ENCODE measurements at places on chromosomes 7 and 10.

DNA sequence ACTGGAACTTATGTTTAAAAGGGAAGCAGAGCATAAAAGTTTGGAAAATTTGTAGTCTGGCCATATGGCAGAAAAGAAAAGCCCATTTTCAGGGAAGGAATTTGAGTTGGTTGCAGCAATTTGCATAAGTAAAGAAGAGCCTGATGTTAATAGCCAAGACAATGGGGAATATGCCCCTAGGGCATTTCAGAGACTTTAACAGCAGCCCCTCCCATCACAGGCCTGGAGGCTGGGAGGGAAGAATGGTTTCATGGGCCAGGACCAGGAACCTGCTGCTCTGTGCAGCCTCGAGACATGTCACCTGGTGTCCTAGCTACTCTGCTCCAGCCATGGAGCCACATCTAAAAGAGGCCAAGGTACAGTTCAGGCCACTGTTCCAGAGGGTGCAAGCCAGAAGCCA is 35.3 kb downstream of the HTR7 start:
- no peak for DNase-seq

- peak; percentile 98 for DNase-seq
Observed at GRCh38 chr7:20241194-20241910, 24.2 kb upstream of the MACC1 start.

- DNase-seq, result no peak
Observed at GRCh38 chr7:158273138-158273651, 314.4 kb downstream of the PTPRN2 start.

DNA sequence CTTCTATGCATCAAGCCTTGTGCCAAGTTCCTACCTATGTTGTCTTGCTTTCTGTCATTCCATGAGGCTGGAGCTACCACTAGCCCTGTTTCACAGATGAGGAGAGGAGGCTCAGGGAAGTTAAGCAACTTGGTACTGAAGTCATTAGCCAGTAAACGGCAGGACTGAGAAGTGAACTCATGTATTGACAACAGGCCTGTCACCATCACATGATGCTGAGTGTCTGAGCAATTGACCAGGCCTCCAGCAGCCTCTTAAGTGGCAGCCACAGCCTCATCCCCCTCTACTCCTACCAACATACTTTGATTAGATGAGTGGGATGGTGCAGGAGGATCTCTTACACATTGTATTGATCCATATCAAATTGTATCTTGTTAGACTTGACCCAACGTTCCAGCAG is 317.6 kb downstream of the GRID1 start:
- no peak for DNase-seq

DNA sequence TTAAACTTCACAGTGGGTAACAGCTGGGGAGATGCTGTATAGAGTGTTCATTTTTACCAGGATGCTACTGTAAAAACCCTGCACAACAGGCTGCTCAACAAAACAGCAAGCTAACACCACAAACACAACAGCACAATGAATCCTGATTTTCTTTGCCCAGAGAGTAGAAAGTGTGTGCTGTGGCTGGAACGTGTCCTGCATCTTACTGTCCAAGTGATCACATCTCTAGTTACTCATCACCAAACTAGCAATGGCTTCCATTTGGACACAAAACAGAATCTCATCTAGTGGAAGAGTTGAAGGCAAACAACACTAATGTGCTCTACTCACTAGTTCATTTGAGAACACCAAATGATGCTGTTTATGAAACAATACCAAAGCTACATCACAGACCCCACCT is 121.2 kb downstream of the SLC25A13 start:
- DNase-seq, result no peak
